ENCODE measurements at places on chromosomes 1 and 21.

- no peak for ATAC-seq
Observed at GRCh38 chr1:23122023-23122748, 46.5 kb downstream of the LUZP1 start.

GRCh38 chr1:181179987-181180365 is 91.5 kb downstream of the IER5 start:
- no peak for ATAC-seq

DNA sequence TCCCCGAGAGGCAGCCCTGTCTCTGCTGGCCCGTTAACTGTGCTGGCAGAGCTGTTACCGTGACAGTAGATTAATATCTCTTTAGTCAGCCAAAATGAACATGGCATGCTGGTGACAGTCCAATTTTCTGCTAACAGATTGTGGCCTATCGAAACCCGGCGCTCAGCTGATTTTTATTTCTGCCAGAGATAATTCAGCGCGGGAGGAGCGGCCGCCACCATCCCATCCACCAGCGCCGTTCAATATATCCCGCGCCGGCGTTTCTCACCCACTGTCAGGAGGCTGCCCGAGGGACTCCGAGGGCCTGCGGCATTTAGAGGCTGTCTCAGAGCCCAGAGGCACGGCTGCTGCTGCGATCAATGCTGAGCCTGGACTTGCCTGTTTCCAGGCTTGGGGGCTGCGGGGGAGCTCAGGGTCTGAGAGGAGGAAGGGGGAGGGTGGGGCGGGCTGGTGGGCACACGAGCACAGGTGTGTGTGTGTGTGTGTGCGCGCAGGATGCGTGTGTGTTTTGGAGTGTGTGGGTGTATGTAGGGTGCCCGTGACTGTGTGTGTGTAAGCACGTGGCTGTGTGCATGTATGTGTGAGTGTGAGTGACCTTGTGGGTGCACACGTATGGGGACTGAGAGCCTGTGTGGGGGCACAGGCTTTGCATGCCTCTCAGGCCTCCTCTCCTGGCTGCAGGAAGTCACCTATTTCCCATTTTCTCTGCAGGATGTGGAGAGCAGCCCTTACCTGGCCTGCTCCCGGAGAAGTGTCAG is 109.7 kb upstream of the ACTRT2 start:
- no peak for ATAC-seq

DNA sequence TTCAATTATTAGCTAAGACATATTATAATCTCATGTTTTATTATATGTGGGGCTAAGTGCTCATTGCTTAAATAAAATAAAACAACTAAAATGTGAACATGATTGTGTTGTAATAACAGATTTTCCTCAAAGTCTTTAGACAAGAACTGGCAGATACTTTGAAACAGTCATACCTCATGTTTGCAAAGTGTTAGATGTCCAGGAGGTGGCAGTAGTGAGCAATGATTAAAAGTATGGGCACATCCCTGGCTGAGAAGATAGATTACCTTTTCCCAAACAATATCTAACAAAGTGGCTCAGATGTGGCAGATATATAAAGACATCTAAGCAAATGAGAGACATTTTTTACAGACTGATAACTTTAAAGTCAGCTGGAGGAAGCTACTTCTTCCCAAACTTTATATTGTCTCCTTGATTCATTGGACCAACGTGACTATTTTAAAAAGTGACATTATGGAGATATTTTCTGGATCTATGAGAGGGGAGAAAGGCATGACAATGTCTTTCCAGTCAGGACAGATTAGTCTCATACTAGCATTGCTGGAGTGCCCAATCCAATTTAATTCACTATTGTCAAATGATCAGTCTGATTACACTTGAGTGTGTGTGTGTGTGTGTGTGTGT is 269.8 kb downstream of the S1PR1 start:
- no peak for ATAC-seq

DNA sequence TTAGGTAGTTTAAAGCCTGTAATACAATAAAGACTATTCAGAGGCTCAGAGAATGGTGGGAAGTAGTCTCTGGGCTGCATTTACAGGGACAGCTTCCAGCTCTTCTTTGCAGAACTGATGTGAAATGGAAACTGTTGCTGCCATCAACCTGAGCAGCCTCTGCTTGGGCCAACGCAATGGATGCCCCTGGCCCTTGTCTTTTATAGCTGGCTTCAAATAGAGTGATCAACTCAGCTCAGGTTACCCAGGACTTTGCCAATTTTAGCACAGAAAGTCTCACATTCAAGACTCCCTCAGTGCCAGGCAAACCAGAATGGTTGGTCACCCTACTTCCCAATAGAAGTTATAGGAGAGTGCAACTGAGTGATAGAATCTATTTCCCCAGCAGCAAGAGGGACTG is 18.1 kb upstream of the GALNT2 start:
- ATAC-seq = no peak

GRCh38 chr1:189619682-189620332 is 857.9 kb downstream of the BRINP3 start:
- no peak for ATAC-seq

DNA sequence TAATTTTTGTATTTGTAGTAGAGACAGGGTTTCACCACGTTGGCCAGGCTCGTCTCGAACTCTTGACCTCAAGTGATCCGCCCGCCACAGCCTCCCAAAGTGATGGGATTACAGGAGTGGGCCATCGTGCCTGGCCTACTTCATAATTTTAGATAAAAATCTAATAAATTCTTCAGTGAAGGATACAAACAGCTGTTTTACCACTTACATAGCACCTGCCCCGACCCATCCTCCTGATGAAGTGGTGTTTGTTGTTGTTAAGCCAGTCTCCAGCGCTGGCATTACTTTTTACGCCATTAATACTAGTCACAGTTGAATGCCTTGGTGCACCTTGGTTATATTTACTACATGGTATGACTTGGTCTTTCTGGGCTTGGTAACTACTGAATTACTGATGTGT is 12.3 kb upstream of the RAP1GAP start:
- no peak for ATAC-seq

GRCh38 chr1:163366555-163366954 is 44.8 kb downstream of the NUF2 start:
- ATAC-seq = no peak

DNA sequence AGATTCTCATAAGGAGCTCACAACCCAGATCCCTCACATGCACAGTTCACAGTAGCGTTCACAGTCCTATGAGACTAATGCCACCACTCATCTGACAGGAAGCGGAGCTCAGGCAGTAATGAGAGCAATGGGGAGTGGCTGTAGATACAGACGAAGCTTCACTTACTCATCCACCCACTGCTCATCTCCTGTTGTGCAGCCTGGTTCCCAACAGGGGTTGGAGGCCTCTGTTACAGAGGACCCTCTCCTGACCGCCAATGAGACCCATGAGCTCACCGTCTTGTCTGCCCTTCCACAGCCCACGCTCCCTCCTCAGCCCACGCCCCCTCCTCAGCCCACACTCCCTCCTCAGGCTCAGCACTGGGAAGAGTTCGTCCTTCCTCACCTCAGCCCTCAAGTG is 39.6 kb downstream of the RSPH1 start:
- ATAC-seq = no peak

DNA sequence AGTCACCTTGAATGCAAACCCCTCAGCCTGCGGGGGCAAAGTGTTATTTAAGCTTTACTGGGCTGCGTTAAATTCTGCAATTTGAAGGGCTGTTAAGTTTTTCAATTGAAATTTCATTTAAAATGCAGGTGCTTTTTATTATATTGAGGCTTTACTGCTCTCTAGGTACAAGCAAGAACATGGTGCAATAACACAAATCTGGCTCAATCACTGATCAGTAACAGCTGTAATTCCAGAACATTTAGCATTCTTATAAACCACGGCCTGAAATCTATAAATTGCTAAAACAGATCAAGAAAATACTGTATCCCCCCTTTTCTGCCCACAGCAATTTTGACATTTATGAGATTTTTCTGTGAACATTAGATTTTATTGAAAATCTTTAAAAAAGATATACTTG is 322.8 kb downstream of the KCTD3 start:
- no peak for ATAC-seq

DNA sequence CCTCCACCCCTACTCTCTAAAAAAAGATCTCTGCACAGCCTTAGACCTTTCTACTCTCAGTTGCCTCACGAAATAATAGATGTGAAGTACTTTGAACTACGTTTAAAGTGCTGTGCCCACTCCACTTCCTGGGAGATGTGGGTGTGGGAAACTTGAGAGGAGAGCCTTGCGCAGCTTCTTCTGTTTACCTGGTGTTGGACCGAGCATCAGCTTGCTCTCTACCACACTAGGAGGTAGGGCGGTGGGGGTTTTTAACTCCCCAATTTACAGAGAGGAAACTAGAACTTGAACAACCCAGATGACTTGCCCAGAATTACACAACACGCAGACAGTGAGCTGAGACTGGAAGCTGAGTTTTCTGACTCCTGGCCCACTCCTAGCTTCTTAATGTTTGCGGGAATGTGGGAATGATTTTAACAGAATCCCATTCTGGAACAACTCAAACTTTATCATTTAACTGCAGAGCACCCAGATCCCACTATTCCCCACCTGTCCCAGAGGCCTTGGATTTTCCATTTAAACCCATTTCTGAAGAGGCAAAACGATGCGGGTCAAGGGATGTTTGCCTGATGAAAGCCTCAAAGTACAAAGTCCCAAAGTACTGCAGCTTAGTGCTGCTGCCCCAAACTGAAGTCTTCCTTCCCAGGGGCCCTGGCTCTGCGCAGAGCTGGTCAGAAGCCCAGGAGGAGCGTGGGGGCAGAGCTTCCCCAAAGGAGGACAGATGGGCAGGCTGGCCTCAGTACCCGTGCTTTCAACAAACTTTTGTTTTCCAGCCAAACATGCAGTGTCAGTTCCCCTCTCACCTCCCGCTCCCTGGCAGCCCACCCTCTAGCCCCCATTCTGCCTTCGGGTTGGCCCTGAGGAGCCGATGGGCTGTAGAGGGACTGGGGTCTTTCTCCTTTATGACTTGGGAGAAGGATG is 19.0 kb downstream of the BTG2 start:
- peak; percentile 1 for ATAC-seq

DNA sequence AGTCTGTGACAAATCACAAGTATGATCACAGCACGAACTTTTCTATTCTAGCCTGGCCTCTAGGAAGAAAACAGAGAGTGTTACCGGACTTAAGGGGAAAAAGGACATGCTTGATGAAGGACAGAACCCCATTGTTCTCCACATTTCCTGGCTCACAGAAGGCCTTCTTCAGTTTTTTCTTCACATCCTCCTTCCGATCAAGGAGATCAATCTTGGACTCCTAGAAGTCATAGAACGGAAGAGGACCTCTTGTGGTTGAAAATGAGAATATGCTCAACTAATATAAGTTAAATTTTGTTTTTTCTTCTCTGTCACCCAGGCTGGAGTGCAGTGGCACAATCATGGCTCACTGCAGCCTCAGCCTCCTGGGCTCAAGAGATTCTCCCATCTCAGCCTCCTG is 30.3 kb downstream of the YARS1 start:
- no peak for ATAC-seq
